ENCODE measurements at places on chromosomes 6 and 20. TPM values are rescaled to one million over a fixed set of nuclear protein-coding genes. Genes with fewer than 3 reads are reported as not detected.

The QKI gene
- total RNA-seq = 290 TPM

The CST7 gene
- total RNA-seq = not detected

The WRNIP1 gene
- 40.6 TPM for total RNA-seq

GRCh38 chr20:11001302-11001701 is 327.5 kb upstream of the JAG1 start:
- no peaks in the 10 kb centered on the region for H3K36me3 ChIP-seq
- H3K27me3 ChIP-seq = no peaks in the 10 kb centered on the region
- DNase-seq = no peak
- H3K4me1 ChIP-seq = peaks cover 29% of the 10 kb centered on the region

- no peak overlapping the region for H3K4me3 ChIP-seq
- no peak overlapping the region for H3K27ac ChIP-seq
- DNase-seq = no peak
Observed at GRCh38 chr6:75290136-75290945, 5.7 kb upstream of the TMEM30A start.

DNA sequence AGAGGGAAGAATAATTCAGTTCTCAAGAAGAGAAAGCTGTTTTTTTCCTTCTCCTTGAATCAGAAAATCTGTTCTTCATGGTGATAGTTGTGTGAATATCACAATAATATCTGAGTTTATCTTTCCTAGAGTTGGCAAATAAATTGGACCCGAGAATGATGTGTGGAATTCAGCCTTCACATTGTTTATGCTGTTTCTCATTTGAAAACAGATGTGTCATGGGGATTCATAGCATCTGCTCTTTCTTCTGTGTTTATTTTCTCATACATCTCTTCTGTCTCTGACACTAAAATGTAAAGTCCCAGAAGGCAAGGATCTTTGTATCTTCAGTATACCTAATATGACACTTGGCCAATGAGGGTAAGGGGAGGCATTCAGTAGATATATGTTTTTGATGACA is 103.6 kb upstream of the SGK1 start:
- peaks cover 49% of the 10 kb centered on the region for H3K4me1 ChIP-seq
- no peaks in the 10 kb centered on the region for H3K27me3 ChIP-seq
- no peaks in the 10 kb centered on the region for H3K36me3 ChIP-seq
- H3K4me3 ChIP-seq = no peak overlapping the region

DNA sequence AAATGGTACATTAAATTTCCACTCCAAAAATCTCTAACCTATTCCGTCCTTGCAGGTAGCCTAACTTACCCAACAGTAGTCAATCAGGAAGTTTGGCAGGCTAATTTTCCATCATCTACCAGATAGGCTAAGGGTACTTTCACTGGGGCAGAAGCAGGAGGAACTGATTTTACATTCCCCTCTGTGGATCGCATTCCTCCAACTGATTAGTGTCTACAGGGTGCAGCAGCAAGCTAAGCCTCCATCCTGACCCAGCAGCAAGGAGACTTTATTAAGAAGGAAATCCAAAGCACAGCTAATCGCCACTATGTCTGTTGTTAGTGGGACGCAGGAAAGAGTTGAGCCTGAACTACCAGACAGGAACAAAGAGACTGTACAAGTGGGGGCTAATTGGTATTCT is 143.2 kb upstream of the RUNX2 start:
- no peak overlapping the region for H3K27ac ChIP-seq
- H3K36me3 ChIP-seq = no peaks in the 10 kb centered on the region
- no peak for DNase-seq
- no peak overlapping the region for H3K4me3 ChIP-seq
- peaks cover 7% of the 10 kb centered on the region for H3K4me1 ChIP-seq

DNA sequence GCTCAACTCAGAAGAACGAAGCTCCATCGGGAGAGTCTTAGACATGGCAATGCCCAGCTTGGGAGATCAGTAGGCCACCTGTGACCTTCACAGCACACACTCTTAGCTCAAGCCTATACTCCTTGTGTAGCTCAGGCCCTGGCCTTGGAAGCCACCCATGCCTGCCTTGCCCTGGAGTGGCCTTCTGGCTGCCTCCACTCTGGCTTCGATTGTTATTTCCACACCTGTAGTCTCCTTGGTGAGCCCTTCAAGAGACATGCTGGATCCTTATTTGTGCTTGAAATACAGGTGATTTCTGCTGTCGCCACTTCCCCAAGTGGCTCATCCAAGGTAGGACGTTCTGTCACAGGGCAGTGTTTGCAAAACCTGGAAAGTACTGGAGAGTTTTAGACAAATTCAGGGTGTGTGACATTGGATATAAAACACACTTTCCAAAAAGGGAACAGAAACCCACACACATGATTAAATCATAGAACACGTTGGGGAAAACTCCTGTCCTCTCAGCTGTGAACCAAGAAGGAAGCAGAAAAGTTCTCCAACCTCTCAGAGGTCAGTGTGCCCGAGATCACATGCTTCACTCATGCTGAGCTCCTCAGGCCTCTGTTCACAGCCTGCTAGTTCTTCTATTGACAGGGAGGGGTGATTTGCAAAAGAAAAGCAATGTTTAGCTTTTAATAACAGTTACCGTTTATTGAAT is 391.8 kb downstream of the CDC5L start:
- H3K27me3 ChIP-seq = no peaks in the 10 kb centered on the region
- H3K27ac ChIP-seq = no peak overlapping the region
- H3K4me1 ChIP-seq = peaks cover 18% of the 10 kb centered on the region

DNA sequence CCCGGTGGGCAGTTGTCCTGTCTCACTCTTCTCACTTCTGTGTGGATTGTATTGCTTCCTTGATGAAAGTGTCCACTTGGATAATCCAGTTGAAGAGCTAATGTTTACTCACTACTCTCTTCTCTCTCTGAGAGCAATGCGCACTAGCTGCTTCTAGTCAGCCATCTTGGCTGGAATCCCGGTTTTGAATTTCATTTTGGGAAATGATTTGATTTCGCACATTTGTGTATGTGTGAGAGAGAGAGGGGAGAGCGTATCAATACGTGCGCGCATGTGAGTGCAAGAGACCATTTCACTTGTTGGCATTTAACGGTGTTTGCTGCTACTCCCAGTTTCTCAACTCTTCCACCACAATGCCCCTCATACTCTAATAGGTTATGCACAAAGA is 67.8 kb downstream of the KLHL32 start:
- no peak for DNase-seq
- H3K4me1 ChIP-seq = no peaks in the 10 kb centered on the region
- no peak overlapping the region for H3K27ac ChIP-seq
- H3K4me3 ChIP-seq = no peak overlapping the region
- H3K27me3 ChIP-seq = peaks cover 5% of the 10 kb centered on the region
- H3K36me3 ChIP-seq = no peaks in the 10 kb centered on the region

- peaks cover 1% of the 10 kb centered on the region for H3K4me1 ChIP-seq
- DNase-seq = no peak
- H3K27ac ChIP-seq = no peak overlapping the region
- no peak overlapping the region for H3K4me3 ChIP-seq
- no peaks in the 10 kb centered on the region for H3K36me3 ChIP-seq
- H3K27me3 ChIP-seq = peaks cover 12% of the 10 kb centered on the region
Observed at GRCh38 chr20:57199656-57200405, 66.6 kb downstream of the BMP7 start.

Measured in osteocyte (in vitro differentiated cells).